Kidney (tissue), 22 donors: ENCODE measurements at places on chromosomes 6 and 20.

DNA sequence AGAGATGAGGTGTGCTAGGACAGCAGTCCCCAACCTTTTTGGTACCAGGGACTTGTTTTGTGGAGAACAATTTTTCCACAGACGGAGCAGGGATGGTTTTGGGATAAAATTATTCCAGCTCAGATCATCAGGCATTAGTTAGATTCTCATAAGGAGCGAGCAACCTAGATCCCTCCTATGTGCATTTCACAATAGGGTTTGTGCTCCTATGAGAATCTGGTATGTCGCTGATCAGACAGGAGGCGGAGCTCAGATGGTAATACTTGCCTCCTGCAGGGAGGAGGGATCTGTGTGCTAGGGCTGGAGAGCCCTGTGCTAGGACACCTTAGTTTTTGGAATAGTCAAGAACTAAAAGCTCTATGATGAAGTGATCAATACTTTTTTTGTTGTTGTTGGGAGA is 2.5 kb downstream of the SMIM13 start:
- no peak for DNase-seq

DNA sequence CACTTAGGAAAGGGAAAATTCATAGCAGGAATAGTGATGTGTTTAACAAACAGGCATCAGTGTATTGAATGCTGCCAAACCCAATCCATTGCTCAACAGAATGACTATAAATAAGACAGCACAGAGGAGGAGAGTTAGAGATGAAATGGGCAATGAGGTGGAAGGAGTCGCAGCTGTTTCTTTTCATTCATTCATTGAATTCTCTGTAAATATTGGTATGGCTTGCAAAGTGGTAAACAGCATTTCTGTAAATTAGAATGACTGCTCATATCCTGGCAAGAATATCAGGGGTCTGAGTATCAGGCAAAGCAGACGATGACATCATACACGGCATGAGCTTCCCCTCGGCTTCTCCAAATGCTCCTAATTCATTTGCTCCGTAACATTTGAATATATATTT is 703.6 kb upstream of the SLC35B3 start:
- DNase-seq = no peak

- DNase-seq = no peak
Observed at GRCh38 chr6:15025446-15025845, 220.4 kb upstream of the JARID2 start.

DNA sequence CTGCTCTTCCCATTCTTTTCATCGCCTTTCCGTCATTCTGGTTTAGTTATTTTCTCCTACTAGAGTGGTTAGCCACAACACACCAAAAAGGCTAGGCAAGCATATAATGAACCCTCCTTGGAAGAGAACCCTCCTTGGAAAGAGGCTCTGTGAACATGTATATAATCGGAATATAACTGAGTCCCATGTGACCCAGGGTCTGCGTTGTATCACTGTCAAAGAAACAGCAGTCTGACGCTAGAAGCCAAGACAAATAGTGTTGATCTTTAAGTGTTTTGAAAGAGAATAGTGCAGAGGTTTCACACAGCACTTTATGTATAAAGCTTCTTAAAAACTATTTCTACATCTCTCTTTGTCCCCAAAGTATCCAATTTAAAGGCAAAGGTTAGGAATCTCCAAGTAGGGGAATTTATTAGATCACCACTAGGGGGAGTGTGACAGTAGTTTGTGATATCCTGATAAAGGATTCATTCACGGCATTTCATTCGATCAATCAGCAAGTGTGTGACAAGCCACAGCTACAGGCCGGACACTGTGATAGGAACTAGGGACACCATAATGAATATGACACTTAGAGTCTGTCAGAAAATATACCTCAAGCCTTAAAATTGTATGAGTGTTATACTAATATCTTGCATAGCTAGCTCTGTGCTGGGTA is 395.3 kb downstream of the CD109 start:
- DNase-seq = peak; percentile 60

- no peak for DNase-seq
Observed at GRCh38 chr6:143707697-143708096, 29.9 kb downstream of the PHACTR2 start.

DNA sequence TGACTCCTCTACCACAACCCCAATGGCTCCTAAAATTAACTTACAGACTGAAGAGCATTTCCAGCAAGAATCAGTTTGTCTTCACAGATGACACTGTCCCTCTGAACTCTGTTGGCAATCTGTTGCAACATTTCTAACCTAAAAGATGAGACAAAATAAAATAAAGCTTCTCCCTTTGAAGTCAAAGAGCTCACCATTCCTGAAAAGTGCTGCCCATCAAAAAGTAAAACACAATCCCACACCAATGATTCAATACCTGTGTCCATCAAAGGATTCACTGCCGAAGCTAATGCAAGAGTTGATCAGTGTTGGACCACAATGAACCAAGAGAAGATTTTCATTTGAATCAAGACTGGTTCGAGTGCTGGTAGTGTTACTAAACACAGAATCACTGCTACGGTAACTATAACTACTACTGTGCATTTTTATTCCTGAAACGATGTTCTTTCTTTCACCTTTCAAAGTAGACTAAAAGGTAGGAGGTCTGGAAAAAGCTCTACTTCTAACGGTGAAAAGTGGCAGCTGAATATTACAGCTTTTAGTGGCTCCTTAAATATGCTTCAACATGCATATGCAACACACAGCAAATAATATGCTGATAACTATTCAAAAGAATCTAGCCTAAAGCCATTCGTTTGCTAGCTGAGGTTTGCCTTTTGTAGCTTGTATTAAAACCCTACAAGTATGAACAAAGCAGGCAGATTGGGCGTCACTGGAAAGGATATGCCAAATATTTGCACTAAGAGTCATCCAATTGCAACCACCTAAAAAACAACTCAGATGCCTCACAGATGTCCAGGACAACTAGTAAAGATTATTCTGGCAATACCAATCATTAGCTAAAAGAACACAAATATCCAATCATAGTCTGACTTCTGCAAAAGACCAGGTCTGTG is at the start of gene DST:
Gene DST (minus strand): TSS at position 524 of the 896 bp plus-strand sequence.
- DNase-seq = no peak

DNA sequence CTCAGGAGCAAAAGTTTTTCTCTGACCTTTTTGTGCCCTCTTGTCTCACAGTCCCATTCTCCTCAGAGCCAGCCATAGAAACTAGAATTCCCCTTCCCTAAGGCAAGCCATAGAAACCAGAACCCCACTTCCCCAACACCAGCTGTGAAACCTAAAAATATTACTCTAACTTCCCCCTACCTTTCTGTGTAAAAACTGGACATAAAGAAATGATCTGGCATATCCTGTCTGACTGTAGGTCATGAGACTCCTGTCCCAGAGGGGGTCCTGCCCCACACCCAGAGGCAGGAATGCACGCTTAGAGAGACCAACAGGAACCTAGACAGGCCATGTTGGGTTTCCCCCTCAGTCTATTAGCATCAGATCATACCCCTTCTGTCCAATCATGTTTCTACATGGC is 140.6 kb upstream of the SLC22A16 start:
- DNase-seq = no peak

DNA sequence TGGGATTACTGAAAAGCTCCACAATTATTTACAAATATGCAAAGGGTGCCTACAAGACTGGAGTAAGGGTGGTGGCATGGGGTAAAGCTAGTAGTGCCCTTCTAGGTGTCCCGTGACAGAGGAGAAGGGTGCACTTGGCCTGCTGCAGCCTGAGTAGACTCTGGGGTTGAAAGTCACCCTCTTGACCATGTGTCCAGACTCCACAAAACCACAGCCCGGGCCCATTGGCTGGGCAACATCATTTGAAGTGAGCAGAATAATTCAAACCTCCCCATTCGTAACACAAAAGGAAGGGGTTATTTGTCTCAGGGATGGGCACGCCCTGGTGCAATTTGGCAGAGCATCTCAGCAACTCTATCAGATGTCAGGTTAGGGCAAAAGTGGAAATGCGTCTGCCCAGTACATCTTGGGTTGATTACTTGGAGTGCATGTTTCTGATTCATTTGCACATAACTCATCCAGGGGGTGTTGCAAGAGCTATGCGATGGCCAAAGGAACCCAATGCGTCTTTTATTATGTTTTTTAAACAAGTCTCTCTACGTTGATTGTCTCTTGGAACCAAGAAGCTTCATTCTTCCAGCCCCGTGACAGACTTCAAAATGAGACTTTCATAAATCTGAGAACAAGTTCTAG is 56.7 kb downstream of the ISM1 start:
- DNase-seq = no peak

- no peak for DNase-seq
Observed at GRCh38 chr6:126300735-126301134, 39.2 kb upstream of the CENPW start.

DNA sequence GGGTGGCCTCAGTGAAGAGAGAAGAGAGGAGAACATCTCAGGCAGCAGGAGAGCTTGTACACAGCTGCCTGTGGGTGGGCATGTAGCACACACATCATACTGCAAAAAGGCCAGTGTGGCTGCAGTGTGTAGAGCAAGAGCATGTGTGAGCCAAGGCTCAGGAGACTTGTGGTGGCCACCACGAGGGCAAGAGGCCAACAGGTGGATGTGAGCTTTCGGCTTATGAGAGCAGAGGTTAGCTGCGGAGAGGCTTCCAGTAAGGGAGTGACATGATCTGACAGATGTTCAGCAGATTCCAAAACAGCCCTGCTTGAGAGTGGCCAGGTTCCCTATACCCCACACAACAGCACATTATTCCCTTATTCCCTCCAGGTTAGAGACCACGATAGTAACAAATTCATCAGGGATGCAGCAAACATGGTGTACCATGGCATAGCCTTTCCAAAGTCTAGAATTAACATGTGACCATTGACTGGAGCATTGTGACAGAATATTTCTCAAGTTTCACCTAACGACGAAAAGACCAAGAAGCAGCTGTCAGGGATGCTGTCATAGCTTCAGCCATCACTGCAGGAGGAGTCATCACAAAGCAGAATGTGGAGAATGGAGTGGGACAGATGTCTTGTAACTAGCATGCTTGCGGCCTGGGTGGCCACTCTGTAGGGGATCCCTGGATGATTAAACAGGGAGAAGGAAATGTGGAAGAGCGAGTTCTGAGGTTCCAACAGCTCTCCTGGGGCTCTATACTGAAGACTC is 23.1 kb downstream of the HM13 start:
- DNase-seq = no peak

- DNase-seq = peak; percentile 64
Observed at GRCh38 chr6:43695215-43695966, 7.8 kb upstream of the MRPS18A start.

- DNase-seq = no peak
Observed at GRCh38 chr20:23071996-23072395, 14.1 kb downstream of the CD93 start.

- no peak for DNase-seq
Observed at GRCh38 chr20:2131366-2131765, 29.7 kb downstream of the STK35 start.
